Hypothalamus (tissue), 51 donors: ENCODE measurements at places on chromosomes 3 and 15.

GRCh38 chr15:59327942-59328341 is 44.7 kb downstream of the MYO1E start:
- no peak for DNase-seq

DNA sequence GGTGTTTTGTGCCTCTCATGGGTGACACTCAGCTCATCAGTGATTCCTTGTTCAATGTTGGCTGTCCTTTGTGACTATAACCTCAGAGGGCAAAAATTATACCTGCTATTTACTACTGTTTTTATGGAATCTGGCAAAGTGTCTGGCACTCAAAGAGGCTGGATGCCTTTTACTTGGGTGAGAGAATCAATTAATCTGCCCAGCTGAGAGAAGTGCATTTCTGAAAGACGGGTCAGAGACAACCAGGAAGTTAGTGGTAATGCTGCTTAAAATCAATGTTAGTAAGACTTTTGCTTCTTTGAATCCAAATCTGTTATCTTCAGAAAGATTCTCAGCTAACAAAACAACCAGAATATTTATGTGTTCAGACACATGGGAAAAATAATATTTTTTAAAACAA is 436.2 kb upstream of the SUCLG2 start:
- no peak for DNase-seq

DNA sequence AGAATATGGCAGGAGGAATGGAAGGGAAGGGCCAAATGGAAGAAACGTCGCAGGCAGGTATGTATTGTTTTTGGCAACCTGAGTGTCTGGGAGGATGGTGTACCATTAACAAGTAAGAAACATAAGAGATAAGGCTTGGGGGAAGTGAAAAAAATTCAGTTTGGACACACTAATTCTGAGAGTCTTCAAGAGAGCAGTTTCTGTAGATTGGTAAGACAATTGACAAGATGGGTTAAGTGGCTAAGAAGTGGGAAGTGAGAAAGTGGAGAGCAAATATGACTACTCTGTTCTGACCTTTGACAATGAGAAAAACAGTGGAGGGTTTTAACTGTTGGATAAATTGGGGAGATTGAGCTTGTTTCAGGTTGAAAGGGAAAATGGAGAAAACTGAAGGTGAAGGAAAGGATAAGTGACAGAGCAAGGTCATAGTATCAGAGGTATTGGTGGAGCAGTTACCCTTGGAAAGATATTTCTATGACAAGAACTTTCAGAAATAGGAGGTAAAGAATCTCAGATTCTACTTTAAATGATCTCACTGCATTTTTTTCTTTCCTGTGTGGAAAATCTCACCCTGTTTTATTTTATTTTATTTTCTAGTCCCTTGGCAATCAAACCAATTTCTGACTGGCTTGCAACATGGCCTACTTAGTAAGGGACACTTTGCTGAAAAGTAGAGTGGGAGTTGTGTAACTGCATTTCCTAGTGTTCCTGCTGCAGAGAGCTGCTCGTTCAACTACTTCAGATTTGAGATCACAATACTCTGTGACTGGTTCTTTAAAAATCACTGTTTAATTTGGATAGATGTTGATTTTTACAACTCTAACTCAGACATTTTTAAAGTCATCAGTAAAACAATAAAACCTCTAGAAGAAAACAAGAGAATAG is 23.1 kb upstream of the GABPB1 start:
- DNase-seq, result no peak

DNA sequence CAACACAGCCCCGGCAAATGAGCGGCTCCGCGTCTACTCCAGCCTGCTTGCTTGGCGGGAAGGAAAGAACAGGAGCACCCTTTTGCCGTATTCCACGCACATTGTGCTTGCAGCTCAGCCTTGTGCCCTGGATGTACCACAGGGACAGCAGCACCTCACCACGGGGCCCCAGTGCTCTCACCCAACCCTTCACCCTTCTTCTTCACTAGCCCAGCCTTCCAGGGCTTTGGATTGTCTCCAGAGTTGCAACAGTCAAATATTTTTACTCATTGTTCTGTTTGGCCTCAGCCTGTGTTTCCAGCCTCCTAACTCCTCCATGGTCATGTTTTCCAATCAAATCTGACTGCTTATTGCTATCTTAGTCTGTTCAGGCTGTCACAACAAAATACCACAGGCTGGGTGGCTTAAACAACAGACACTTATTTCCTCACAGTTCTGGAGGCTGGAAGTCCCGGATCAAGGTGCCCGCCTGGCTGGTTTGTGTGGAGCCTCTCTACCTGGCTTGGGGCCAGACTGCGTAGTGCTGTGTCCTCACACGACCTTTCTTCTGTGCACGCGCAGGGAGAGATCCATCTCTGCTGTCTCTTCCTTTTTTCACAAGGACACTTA is 79.2 kb upstream of the ABHD17C start:
- no peak for DNase-seq

DNA sequence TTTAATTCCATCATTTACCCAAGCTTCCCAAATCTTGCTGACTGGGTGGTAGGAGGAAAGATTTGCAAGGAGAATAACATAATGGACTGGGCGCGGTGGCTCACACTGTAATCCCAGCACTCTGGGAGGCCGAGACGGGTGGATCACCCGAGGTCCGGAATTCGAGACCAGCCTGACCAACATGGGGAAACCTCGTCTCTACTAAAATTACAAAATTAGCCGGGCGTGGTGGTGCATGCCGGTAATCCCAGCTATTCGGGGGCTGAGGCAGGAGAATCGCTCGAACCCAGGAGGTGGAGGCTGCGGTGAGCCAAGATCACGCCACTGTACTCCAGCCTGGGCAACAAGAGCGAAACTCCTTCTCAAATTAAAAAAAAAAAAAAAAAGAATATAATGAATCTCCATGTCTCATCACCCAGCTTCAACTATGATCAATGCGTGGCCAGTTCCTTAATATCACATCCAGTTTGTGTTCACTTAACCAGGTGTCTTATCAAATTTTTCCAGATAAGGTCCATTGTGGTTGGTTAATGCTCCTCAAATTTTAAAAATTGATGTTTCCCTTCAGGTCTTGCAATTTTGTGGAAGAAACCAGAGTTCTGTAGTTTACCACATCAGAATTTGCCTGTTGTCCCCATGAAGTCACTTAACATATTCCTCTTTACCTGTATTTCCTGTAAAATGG is 1.3 kb upstream of the ABCF3 start:
- no peak for DNase-seq

DNA sequence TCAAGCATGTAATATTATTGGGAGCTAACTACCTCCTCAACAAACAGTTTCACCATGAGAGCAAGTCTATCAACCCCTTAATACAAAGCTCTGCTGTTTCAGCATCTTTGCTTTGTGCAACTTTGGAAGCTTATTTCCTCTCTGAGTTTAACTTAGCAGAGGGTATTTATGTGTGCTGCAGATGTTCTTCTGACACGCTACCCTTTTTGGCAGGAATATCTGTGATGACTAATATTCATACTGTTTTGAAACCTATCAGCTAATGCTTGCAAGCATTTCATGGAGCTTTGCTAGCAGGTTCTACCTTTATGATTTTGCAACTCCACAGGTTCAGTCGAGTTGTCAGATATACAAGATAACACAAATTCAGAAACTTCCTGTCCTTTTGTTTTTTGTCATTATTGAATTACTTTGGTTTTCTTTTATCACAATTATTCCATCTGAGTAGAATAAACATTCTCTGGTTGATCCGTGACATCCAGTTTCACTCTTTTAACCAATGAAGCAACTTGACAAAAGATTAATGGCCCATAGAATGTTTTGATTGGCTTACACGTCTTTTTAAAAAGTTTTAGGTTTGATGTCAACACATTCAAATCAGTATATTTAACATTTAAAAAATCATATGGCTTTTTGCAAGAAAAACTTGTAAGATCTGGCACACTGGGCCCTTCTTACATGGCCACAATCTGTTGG is 1.7 kb upstream of the SLC9A9 start:
- DNase-seq, result no peak

DNA sequence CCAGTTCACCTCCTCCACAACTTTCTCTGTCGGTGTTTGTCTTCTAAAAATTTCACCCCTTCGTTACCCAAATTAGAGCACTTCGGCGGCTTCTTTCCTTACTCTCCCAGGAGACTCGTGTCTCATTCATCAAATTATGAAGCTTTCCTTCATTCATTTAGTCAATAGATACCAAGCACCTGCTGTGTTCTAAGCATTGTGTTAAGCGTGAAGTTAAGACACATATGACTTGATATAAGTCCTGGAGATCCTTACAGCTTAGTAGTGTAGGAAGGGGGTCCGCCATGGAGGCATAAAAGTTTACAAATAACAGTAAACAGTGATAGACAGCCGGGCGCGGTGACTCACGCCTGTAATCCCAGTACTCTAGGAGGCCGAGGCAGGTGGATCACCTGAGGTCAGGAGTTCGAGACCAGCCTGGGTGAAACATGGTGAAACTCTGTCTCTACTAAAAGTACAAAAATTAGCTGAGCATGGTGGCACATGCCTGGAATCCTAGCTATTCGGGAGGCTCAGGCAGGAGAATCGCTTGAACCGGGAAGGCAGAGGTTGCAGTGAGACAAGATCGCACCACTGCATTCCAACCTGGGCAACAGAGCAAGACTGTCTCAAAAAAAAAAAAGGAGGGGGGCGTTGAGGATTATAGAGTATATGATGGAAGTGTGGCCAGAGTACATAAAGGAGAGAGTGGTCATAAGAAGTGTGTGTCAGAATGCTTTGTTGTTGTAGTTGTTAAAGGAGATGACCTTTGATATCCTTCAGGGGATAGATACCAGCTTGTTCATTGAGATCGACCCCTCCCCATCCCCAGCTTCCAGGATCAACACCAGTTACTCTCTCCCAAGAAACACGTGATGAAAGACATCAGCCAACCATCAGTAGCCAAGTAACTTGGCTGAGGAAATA is 744 bp upstream of the CCDC32 start:
- no peak for DNase-seq

DNA sequence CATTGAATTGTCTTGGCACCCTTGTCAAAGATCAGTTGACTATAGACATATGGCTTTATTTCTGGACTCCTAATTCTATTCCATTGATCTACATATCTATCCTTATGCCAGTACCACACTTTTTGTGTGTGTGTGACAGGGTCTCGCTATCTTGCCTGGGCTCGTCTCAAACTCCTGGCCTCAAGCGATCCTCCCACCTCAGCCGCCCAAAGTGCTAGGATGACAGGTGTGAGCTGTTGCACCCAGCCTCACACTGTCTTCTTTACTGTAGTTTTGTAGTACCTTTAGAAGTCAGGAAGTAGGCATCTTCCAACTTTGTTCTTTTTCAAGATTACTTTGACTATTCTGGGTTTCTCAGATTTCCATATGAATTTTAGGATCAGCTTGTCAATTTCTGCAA is 24.3 kb downstream of the CDAN1 start:
- no peak for DNase-seq

DNA sequence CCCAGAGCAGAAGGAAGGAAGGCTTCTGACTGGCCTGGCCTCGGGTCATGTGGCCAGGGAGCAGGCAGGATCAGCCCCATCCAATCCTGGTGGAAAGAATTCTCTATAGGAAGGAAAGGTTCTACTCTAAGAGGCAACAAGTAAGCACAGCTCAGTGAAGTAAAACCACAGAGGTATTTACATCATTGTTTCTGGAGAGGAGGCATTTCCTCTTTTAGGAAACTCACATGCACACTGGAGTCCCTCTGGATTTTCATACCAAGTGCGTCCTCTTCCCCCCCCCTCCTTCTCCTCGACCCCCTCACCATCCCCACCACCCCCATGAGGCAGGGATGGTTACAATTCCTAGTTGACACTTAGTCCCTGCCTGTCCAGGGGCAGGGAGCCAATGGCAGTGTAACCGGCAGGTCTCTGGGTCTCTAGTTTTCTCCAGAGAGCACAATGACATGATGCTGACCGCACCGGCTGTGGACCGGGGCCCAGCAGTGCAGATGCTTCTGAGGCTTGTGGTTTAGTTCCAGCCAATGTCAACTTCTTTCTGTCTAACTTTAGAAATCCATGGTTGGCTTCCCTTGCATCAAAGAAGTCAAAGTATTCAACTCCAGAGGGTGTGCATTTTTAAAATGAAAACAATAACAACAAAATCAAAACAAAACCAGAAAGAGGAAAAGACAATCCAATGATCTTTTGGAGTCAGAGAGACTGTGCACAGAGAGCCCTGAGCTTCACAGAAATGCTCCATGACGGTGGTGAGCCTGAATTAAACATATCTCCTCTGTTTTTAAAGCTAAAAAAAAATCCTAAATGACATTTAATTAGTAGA is 230.3 kb upstream of the TLE3 start:
- peak; percentile 13 for DNase-seq

GRCh38 chr3:64067506-64068346 is 44.4 kb upstream of the PSMD6 start:
- DNase-seq, result no peak

DNA sequence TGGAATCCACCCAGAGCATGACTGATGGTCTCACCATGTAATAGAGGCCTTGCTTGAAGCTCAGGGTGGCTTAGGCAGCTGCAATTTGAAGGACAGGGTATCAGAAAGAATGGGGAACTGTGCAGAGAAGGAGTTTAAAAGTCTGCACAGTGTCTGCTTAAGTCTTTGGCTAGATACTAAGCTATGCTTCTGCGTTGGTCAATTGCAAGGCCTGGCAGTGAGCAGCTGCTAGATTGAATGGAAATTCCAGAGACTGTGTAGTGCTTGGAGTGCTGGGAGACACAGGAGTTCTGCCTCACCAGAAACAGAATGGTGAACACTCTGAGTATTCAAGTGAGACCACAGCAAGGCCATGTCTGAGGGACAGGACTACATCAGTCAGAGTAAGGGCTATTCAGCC is 17.3 kb upstream of the ATP10A start:
- DNase-seq, result no peak

GRCh38 chr15:71813723-71814470 is 3.5 kb downstream of the NR2E3 start:
- no peak for DNase-seq

GRCh38 chr15:36334059-36334458 is 245.4 kb upstream of the CDIN1 start:
- DNase-seq, result no peak

DNA sequence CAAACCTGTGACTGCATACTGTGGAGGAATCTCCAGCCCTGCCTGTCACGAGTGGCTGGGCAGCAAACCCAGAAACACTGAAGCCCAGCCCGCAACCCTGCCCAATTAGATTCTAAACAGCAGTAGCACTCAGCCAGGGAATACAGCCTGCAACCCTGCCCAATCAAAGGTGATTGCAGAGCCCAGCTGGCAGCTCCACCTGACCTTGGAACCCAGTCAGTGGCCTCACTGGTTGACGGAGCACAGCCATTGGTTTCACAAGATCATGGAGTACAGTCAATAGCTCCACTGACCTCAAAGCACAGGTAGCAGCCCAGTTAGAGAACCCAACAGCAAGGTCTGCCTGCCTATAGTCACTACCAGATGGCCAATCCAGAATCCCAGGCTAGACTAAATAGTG is 35.2 kb upstream of the MYLK start:
- no peak for DNase-seq

DNA sequence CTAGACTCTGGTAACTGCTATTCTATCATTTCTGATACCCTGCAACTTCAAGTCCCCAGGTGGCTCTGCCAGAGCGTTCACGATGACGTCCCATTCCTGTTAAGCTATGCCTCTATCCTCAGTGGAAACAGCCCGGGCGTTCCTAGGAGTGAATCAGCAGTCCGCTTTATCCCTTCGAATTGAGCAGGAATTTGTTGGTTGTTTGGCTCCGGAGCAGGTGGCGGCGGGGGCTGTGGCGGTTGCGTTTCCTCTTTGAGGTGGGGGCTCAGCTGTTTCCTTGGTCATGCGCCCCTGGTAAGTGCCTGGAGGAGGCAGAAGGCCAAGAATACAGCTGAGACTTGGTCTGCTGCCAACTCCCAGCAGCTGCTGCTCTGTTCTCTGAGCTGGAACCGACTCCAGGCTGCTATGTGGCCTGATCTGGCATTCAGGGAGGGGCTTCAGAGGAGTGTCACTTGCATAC is 25.2 kb downstream of the ARPP21 start:
- DNase-seq, result peak; percentile 77

GRCh38 chr3:1139071-1139470 is 46.2 kb downstream of the CNTN6 start:
- DNase-seq, result no peak
